ENCODE measurements at places on chromosomes 1 and 21. TPM values are rescaled to one million over a fixed set of nuclear protein-coding genes. Genes with fewer than 3 reads are reported as not detected.

The SPRR5 gene
- not detected for total RNA-seq

The BSND gene
- 1.4 TPM for total RNA-seq

The NGF gene
- total RNA-seq = 1.2 TPM

The CHRM3 gene
- 2.9 TPM for total RNA-seq

The CD1E gene
- total RNA-seq = 3.5 TPM

The RASAL2 gene
- total RNA-seq = 26.5 TPM

The TRIM67 gene
- not detected for total RNA-seq

The LINGO4 gene
- total RNA-seq = 0.41 TPM

The PIGC gene
- total RNA-seq = 27.6 TPM
